Natural killer cell (primary cell): ENCODE measurements at places on chromosomes 16 and 17. TPM values are rescaled to one million over a fixed set of nuclear protein-coding genes. Genes with fewer than 3 reads are reported as not detected.
A peak's percentile ranks its signal among the peaks of the same experiment; 100 is the strongest.

The TXNDC17 gene
- total RNA-seq = 15.4 TPM

DNA sequence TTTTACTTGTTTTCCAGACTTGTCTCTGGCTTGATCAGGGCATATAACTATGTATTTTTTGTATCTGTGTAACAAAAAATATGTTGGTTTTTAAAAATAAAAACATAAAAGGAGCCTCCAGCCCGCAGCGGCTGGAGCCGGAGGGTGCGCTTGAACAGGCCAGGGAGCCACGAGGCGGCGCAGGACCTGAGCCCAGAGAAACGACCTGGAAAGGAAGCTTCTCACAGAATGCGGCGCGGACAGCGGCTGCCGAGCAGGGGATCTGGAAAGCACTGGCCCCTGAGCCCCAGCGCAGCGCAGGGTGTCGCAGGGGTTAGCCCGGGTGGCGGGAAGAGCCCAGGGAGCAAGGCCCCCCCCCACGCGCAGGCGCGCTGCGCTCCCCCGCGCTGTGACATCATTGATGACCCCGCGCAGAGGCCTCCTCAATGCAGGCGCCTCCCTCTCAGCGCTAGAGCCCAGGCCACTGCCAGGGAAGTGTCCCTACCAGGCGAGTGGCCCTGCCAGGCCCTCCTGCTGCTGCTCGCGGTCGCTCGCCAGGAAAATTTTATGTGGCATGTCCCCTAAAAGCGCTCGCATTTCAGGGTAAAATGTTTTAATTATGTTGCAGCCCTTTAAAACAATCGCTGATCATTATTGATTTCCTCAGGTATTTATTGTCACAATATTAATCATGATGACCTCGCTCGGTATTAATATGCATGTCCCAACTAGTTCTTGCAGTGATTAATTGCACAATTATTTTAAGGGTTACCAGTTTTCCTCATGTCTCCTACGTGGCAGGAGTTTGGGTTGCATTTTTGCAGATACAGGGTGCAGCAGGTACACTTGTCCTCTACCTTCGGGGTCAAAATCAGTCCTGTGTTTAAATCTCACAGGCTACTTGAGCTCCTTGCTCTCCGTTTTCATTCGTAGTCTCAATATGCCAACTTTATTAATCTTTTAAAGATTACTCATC, 134.2 kb downstream of the USP22 start:
- peaks cover 11% of the 10 kb centered on the region for H3K4me1 ChIP-seq
- H3K4me3 ChIP-seq = peak overlapping the region; percentile 54
- peak; percentile 78 for DNase-seq
- no peaks in the 10 kb centered on the region for H3K27me3 ChIP-seq

DNA sequence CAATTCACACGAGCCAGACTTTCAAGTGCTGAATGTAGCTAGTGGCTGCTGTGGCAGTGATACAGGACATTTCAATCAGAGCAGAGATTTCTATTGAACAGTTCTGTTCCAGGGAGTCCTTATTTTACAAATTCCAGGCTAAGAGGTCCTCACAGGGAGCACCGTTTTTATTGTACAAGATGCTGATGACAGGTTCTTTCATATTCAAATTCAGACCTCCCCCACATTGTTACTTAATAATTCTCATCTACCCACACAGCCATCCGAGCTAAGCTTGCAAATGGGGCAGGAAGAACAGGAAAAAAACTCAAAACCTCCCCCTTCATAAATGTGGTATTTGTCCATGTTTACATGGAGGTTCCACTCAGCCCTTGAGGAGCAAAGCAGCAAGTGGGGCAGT, 9.8 kb downstream of the GABARAPL2 start:
- peaks cover 72% of the 10 kb centered on the region for H3K36me3 ChIP-seq
- H3K27me3 ChIP-seq = no peaks in the 10 kb centered on the region
- no peak for DNase-seq

The VTN gene
- total RNA-seq = not detected

DNA sequence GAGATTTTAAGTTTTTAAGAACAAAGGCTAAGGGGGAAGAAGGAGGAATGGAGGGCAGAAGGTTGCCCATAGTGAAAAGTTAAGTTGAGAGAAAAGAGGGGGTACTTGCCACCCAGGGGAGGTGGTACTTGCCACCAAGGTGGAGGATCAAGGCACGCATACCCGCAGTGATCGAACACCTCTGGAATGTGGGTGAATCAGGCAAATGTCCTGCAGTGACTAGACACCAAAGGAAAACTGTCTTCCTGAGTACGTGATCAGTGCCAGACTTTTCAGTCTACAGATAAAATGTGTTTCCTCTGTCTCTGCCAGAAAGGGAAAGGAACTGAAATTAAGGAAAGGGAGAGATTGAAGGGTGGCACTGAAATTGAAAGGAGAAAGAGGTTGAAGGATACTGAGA, 2285.3 kb downstream of the TP53TG3F start:
- H3K27me3 ChIP-seq = no peaks in the 10 kb centered on the region
- DNase-seq = no peak
- no peak overlapping the region for H3K4me3 ChIP-seq

- no peaks in the 10 kb centered on the region for H3K4me1 ChIP-seq
- no peak for DNase-seq
- H3K4me3 ChIP-seq = no peak overlapping the region
- no peak overlapping the region for H3K27ac ChIP-seq
- no peaks in the 10 kb centered on the region for H3K27me3 ChIP-seq
Measured at GRCh38 chr17:42598905-42599304, 10.3 kb downstream of the RETREG3 start.

DNA sequence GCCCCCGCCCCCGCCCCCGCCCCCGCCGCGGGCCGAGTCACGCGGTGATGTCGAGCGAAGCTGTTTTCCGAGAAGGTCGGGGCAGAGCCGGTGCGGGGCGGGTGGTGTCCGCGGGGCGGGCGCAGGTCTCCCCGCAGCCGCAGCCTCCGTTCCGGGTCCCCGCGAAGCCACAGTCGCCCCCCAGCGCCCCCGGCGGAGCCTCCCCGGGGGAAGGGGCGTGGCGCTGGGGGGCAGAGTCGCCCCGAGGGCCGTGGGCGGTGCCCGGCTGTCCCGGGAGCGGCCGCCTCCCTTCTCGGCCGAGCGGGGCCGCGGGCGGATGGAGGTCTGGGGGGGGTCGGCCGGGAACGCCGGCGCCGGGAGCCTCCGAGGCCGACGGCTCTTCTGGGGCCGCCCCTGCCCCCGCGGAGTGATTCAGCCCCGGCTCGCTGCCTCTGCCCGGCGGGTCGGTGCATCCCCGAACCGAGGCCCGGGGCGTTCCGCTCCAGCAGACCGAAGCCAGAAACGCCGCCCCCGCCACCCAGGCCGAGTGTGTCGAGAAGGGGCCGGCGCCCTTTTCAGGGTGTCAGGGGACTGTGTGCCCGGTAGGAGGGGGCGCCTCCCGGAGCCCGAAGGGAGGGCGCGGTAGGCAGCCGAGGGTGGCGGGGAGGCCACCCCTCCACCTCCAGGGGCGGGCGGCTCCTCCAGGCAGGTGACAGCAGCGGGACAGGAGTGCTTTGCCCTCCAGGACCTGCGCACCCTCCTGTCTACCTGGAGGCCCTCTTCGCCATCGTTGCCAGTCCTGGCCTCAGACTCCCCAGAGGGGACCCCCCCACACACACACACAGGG, 1.7 kb downstream of the METRNL start:
- DNase-seq = peak; percentile 70
- H3K27me3 ChIP-seq = peaks cover 2% of the 10 kb centered on the region
- H3K4me1 ChIP-seq = peaks cover 62% of the 10 kb centered on the region
- peak overlapping the region; percentile 54 for H3K4me3 ChIP-seq
- H3K27ac ChIP-seq = peak overlapping the region; percentile 93

DNA sequence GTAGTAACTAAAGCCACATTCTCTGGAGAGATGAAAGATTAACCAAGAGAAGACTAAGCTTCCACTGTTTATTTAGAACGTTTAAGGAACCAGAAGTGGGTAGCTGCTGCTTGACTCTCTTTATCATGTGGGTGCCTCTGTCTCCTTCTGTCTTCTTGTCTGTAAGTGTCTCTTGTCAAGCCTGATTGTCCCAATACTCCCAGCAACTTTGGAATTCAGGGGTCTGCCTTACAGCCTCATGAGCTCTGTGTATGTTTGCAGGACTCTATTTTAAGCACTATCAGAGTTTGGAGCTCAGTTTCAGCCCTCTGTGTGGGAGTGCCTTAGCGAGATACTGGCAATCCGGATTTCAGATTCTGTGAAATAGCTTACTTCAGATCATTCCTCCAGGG, 29.3 kb upstream of the SPACA3 start:
- H3K4me1 ChIP-seq = no peaks in the 10 kb centered on the region

The GRAP gene
- total RNA-seq = 11.3 TPM
